Activated naive CD4-positive, alpha-beta T cell (primary cell): ENCODE measurements at places on chromosomes 2 and 18.

- no peak for DNase-seq
Measured at GRCh38 chr2:191010887-191011885, 2.8 kb downstream of the STAT1 start.

GRCh38 chr2:155043097-155043496 lies 344.6 kb downstream of the KCNJ3 start:
- no peak for DNase-seq

GRCh38 chr2:202782940-202783558 lies 88.5 kb downstream of the ICA1L start:
- no peak for DNase-seq

DNA sequence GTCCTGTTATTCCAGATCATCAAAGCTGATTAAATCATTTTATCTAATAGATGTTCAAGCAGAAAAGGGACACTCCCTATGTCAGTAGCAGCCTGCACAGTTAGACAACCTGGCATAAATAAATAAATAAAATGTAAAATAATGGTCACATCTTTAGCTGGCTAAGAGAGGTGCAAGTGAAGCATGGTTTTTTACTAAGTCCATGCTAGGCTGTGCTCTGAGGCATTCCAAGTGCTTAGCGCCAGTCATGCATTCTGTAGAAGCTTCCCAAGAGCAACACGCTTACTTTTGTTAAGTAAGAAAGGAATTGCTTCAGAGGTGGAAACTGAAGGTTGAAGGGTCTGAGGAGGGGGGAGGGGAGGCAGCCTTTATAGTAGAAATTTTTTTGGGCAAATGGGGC lies 351.2 kb downstream of the CDH2 start:
- DNase-seq = no peak

- no peak for DNase-seq
Measured at GRCh38 chr18:26312199-26312598, 86.0 kb downstream of the TAF4B start.

DNA sequence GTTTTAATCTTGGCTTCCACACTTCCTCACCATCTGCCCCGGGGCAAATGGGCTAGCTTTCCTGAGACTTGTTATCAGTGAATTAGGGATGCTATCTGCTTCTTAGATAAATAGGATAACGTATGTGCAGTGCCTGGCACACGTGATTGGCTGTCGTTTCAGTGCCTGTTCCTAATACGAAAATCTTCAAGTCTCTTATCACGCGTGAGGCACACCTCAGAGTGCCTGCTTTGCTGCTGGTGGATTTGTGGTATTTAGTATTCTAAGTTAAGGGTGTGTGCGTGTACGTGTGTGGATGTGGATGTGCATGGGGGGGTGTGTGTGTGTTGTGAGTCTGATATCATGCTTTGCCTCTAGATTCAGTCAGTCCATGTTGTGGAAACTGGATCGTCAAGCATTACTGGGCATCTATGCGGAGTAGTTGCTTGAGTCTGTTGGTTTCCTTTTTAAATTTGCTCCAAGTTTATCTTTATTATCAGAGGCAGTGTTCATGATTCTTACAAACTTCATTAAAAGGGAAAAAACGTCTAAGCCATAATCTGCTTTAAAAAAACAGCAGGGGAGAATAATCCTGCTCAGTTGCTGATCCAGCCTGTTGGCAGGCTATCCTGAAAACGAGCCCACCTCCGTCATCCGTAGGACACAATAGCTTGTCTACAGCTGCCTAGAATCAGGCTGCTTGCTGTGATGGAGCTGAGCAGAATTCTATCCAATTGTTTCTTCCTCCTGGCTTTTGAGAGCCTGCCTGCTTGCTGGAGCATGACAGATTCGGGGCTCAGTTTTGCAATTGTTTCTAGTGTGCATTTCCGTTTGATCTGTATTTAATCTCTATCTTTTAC lies 6.6 kb downstream of the SH3RF3 start:
- DNase-seq = no peak

DNA sequence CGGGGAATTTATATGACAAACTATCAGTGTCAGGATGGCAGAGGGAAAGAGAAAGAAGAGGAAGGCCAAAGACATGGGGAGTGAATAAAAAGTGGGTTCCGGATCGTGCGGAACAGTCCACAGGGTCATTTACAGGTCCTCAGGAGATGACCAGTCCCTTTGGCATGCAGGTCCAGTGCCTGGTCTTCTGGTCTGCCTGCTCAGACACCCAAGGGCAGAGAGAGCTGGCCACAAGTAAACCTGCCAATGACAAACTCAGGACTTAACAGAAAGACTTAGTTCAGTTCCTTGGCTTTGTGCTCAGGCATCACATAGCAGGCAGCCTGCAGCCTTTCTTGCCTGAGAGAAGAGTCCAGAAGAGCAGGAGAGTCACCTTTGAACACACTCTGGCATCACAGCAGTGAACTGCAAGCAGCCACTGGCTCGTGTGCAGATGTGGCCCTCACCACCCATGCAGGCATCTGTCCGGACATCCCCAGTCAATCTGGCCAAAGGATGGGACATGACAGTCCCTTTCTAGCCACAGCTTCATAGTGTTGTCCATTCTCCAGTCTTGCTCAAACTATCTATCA lies 14.0 kb downstream of the TMEM127 start:
- DNase-seq = no peak

- no peak for DNase-seq
Measured at GRCh38 chr18:45282101-45282812, 333.0 kb upstream of the SLC14A2 start.

DNA sequence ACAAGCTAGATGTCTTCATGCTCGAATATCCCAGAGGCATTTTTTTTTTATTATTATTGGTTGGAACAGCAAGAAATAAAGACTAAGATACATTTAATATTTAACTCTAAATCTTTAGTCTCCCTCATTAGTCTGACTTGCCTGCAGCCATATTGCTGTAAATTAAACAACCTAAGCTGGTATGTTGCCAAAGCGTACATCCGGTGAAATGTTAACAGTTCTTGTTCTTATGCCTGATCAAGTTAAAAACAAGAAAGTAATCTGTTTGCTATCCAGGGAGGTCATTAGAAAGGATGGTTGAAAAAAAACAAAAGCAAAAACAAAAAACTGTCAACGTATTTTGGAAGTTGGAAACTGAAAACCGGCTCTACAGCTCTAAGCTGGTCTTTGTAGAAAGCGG lies 125.9 kb upstream of the NABP1 start:
- no peak for DNase-seq

GRCh38 chr2:45651415-45652089 lies at the start of gene PRKCE:
Gene PRKCE (plus strand): TSS chr2:45651675.
- DNase-seq = peak; percentile 58

DNA sequence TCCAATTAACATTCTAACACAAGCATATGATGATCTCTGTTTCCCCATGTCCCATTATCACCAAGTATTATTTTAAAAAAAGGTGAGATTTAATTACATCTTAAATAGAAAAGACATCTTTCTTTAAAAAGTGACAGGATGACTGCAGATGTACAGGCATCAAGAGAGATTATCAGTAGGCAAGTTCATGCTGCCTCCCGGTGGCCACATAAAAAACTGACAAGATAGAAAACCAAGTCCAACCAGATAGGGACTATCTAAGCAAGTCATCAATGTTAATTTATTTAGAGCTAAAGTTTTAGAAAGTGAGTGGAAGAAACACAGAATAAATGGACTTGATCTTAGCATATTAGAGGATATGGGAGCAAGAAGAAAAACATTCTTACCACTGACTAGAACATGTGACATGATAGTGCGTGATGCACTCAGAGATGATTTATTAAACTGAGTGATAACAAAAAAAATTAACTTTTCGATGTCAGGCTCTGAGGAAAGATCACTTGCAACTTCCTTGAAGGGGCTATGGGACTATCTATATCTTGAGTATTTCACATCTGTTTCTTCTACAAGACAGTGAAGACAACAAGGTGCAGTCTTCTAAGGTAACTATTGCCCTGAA lies 5.4 kb upstream of the TDRD15 start:
- no peak for DNase-seq

DNA sequence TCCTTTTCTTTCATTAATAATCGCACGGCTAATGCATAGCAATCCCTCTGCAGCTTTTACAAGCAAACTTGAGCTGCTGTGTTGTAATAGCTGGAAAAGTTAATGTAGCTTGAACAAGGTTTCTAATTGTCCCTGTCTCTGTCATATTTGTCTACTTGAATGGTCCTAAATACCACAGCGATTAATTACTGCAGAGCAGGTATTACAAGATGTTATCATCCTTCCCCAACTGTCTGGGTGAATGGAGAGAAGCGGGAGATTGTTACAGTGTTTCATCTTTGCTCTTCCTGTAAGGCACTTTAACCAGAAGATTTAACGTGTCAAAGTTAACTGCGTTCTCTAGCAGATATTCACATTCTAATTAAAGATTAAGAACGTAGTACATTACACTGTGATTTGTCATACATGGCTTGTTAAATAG lies 422.2 kb upstream of the POU3F3 start:
- DNase-seq = no peak

DNA sequence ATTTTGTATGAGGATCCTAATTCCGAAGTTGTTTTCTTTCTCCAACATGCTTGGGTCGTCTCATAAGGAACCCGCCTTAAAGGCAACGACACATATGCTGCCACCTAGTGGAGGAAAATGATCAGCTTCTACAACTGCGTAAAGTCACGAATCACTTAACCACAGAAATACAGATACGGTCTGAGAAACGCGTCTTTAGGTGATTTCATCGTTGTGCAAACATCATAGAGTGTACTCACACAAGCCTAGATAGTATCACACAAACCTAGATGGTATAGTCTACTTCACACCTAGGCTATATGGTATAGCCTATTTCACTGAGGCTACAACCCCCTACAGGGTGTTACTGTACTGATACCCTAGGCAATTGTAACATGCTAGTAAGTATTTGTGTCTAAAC lies 13.1 kb downstream of the GNLY start:
- peak; percentile 16 for DNase-seq

GRCh38 chr18:74896390-74896991 lies 298.8 kb downstream of the ZNF407 start:
- DNase-seq = no peak

GRCh38 chr18:8610459-8610851 lies 1.2 kb downstream of the RAB12 start:
- DNase-seq = no peak

DNA sequence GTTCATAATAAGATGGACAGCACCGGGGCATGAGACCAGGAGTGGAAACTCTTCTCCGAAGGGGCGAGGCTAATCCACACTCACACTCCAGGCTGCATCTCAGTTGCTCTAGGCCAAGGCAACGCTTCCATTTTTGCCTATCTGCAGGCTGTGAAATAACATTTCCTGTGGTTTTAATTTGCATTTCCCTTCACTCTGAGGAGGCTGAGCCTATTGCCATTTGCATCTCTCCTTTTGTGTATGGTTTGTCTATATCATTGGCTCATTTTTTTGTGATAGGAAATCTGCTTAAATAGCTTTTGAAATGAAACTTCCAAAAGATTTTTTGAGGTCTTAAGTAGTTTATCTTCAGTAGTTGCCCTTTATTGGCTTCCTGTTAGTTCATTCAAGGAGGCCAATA lies 57.6 kb downstream of the TPGS2 start:
- no peak for DNase-seq

DNA sequence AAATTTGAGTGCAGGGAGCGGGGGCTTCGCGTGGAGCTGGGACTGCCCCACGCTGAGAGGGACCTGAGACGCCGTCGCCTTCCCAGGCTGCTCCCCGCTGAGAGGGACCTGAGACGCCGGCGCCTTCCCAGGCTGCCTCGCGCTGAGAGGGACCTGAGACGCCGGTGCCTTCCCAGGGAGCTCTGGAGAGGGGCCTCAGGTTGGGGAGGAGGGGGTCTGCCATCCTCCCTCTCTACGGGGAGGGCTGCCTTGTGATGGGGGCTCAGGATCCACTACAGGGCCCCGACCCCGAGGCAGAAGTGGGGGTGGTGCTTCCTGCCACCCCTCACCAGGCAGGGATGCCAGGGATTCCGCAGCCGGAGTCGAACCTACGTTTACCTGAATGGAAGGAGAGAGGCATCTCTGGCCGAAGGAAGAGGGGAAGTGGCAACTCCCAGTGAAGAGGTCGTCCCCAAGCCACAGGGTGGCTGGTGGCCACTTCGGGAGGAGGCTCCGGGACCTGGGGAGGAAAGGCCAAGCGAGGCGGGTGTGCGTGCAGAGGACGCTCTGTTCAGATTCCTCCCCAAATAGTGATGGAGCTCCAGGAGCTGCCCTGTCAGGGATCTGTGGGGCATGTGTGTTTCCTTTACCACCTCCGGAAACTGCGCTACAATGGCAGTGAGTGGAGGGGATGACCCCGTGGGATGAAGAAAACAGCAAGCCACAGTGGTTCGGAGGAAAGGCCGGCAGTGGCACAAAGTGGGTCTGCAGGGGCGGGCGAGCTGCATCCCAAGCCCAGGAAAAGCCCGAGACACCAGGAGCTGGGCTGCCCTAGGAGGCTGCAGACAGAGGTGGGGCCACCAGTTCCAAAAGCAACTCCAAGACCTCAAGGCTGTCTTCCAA lies 108.2 kb upstream of the CTDP1 start:
- DNase-seq = no peak

DNA sequence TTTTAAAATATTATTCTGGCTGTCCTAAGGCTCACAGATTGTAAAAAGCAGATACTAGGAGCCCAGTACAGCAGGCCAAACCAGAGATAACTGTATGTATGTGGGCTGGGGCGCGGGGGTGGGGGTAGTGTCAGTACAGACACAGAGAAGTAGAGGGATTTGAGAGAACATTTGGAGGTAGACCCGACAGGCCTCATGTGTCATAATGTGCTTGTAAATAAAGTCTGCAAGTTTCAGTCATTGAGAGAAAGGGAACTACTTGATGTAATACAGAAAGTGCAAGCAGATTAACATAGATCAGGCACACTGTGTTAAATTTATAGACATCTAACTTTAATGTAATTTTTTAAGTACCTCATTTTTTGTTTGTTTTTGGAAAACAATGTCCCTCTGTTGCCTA lies 7.4 kb upstream of the POLI start:
- DNase-seq = no peak

- DNase-seq = no peak
Measured at GRCh38 chr2:203774760-203775159, 68.3 kb downstream of the CD28 start.

DNA sequence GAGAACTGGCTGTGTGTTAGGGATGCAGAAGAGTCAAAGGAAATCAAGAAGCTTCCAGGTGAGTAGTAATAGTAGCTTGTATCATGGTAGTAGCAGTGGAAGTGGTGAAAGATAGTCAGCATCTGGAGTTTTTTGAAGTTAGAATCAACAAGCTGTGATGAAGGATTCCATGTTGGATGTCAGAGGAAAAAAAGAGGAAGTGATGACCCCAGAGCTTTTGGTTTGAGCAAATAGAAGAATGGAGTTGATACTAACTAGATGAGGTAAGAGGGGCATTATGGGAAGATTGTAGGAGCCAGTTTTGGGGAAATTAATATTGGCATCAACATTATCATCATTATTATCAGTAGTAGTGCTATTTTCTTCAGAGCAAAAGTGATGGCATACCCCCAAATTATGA lies 542.2 kb downstream of the XIRP2 start:
- no peak for DNase-seq
